ENCODE measurements at places on chromosomes 6 and 20.

GRCh38 chr6:97842521-97842920, 559.5 kb upstream of the MMS22L start:
- no peak for DNase-seq

GRCh38 chr6:12383448-12383847, 93.3 kb downstream of the EDN1 start:
- DNase-seq: no peak

DNA sequence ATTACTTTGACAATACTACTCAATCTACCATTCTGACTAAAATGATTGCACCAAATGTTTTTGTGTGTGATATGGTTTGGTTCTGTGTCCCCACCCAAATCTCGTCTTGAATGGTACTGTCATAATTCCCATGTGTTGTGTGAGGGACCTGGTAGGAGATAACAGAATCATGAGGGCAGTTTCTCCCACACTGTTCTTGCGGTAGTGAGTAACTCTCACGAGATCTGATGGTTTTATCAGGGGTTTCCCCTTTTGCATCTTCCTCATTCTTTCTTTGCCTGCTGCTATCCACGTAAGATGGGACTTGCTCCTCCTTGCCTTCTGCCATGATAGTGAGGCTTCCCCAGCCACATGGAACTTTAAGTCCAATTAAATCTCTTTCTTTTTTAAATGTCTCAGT, 20.8 kb downstream of the SYCP2 start:
- DNase-seq: no peak

DNA sequence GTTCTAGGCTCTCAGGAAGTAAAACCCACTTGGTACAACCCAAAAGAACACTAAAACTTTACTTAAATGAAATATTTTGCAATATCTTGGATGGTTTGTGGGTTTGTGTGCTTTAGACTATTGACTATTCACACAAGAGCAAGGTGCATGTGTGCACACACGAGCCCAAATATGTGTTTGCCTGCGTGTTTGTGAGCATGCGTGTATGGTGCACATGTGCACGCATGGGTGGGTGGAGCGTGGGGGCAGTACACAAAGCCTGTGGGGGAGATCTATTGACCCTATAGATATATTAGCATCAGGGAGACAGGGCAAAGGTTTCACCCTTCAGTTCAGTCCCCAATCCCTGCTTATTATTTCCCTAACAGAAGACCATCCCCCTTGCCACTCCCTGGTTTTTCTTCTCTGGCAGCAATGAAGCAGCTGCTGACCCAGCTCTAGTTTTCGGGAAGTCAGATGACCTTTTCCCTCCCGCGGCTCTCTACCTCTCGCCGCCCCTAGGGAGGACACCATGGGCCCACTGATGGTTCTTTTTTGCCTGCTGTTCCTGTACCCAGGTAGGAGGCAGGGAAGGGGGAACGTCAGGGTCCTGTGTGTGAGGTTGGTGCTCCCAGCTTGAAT, at the start of gene C2:
TSS of gene C2 (plus strand) at position 476 of the 621 bp plus-strand sequence. CDS start at position 512, 36 bp downstream.
- DNase-seq: no peak

DNA sequence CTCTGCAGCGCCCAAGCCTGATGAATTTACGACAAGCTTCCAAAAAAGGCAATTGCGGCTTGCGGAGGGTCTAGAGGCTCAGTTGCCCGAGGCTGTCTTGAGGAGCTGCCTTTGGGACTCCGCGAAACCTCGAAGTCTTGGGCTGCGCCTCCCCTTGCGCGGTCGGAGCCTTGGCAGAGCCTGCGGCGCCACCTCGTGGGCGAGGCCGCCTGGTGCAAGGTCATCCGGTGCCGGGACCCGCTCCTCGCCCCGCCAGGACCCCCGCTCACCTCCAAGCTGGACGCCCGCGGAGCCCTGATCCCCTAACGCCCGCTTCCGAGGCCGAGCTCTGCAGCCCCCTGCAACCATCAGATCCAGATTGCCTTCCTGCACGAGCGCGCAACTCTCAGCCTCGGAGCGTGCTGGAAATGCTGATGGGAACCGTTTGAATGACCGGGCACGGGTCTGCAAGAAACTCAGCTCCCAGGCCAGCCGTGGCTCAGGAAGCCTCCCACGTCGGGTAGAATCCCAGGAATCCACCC, 14.9 kb upstream of the FAM210B start:
- no peak for DNase-seq

- DNase-seq: no peak
These were observed 44.8 kb downstream of the FARS2 start for GRCh38 chr6:5305968-5306626.

- DNase-seq: no peak
These were observed 50.5 kb downstream of the SAMD5 start for GRCh38 chr6:147559006-147559405.

DNA sequence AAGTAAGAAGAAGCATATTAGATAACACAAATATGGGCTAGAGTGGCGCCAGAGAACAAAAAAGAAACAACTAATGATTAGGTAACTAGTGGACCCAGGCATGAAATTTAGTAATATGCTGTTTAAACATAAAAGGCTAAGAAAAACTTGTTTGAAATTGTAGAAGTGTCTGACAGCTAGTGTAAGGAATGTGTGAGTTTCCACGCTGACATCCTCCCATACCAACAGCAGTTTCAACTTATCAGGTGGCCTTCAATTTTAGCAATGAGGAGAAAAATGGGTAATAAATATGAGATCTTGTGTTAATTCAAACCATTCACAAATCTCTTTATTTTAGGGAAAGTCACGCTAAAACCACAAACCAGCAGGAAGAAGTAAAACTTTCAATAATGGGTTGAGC, 440.2 kb upstream of the FLRT3 start:
- DNase-seq: no peak

DNA sequence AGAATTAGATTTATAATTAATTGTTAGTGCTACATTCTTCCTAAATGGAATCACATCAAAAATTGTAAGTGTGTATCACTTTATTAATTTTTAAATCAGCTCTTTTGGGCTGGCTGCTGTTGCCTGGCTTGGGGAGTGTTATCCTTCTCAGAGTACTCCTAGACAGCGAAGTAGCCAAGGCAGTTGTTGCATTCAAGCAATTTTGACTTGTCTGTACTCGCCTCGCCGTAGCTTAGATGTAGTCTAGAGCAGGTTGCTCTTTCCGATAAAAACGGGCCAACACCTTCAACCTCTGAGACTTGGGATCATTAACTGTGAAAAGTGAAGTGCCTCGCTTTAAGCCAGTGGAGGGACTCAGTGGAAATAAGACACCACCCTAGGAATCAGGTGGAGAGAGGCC, 151.3 kb downstream of the FARS2 start:
- no peak for DNase-seq

GRCh38 chr6:126541806-126542491, 202.0 kb downstream of the CENPW start:
- DNase-seq: no peak

DNA sequence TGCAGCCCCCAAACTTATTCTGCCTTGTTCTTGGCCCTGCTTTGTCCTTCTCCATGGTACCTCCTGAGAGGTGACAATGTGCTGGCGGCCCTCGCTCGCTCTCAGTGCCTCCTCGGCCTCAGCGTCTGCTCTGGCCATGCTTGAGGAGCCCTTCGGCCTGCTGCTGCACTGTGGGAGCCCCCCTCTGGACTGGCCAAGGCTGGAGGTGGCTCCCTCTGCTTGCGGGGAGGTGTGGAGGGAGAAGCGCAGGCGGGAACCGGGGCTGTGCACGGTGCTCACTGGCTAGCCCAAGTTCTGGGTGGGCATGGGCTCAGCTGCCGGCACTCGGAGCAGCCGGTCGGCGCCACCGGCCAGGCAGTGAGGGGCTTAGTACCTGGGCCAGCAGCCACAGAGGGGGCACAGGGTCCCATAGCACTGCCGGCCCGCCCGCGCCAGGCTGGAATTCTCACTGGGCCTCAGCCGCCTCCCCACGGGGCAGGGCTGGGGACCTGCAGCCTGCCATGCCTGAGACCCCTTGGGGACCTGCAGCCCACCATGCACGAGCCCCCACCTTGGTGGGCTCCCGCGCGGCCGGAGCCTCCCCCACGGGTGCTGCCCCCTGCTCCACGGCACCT, 55.9 kb upstream of the RALGAPA2 start:
- DNase-seq: no peak

GRCh38 chr6:123636282-123636681, 468 bp downstream of the TRDN start:
- no peak for DNase-seq

GRCh38 chr6:159460476-159460875, 232.6 kb downstream of the SOD2 start:
- DNase-seq: no peak

- DNase-seq: no peak
These were observed 110.5 kb downstream of the IRF4 start for GRCh38 chr6:501891-502601.

GRCh38 chr6:107603006-107603370, 113.1 kb downstream of the SOBP start:
- DNase-seq: no peak

DNA sequence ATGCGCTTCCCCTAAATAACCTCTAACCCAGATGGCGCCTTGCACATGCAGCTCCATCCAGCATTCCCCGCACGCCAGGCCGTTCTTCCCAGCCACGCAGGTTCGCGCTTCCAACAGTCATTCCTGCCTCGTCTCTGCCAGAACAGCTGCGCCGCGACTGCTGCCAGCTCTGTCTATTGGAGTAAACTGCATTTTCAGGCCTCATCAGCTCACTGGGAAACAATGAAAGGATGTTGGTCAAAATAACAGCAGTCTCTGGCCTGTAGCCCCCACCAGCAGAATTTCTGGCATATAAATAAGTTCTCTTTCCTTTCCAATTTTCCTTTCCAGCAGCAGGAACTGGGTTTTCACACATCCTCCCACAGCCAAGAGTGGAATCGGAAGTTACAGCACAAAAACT, 14.6 kb downstream of the NRSN1 start:
- no peak for DNase-seq

GRCh38 chr6:111190637-111191036, 103.3 kb downstream of the SLC16A10 start:
- DNase-seq: no peak

DNA sequence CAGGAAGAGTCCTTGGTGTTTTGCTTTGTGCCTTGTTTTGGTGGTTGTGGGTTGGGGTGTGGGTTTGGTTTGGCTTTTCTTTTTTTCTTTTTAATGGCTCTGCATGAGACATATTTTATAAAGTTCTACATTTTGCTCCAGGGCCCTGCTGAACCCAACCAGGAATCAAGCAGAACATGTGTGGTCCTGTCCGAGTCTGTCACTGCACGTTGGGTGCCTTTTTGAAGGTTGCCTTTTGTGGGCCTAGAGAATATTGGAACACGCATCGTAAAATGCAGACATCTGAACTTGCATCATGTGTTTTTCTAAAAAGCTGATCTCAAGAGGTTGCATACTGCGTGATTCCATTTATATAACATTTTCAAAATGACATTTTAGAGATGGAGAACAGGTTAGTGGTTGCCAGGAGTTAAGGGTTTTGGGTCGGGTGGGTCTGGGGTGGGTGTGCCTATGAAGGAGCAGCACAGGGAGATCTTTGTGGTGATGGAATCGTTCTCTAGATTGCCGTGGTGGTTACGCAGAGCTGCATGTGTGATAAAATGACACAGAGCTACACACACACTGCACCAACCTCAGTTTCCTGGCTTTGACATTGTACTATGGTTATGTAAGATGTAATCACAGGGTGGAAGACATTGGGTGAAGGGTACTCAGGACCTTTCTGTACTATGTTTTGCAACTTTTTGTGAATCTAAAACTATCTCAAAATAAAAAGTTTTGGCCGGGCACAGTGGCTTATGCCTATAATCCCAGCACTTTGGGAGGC, 80.2 kb downstream of the EYA2 start:
- no peak for DNase-seq

DNA sequence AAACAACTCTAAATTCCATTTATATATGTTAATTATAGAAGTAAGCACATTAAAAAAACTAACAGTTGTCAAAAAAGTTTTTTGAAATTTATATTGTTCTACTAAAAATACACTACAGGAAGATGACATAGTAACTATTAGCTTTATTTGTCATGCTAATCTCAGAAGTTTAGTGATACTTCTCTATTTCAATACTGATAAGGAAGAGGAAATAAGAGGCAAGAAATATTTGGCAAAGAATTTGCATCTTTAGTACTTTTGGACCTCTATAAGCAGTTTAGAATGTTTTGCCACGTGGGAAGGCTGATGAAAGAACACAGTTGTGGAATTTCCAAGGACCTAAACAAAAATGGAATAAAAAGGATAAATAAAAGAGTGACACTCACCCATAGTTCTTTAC, 12.6 kb downstream of the IFNGR1 start:
- no peak for DNase-seq

GRCh38 chr6:19153270-19153980, 683.7 kb upstream of the ID4 start:
- DNase-seq: no peak

DNA sequence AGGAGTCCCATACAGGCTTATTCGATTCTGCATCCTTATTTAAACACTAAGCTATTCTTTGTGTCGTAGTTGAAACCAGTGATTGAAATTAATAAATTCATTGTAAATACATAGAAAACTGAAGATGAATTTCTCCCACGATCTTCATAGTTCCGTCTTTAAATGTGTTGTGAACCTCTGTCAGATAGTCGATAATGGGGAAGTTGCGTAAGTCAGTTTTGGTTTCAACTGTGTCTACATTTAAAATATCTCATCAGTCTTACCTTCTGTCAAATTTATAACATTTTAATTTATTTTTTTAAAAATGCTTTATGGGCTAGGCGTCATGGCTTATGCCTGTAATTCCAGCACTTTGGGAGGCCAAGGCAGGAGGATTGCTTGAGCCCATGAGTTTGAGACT, 12.7 kb downstream of the STX11 start:
- DNase-seq: no peak
